ENCODE measurements at places on chromosomes 1 and 21.

GRCh38 chr1:200305806-200306205, 104.0 kb downstream of the ZNF281 start:
- H3K4me3 ChIP-seq: no peak overlapping the region
- peaks cover 6% of the 10 kb centered on the region for H3K4me1 ChIP-seq
- no peak for DNase-seq
- no peaks in the 10 kb centered on the region for H3K36me3 ChIP-seq
- H3K27me3 ChIP-seq: no peaks in the 10 kb centered on the region
- H3K27ac ChIP-seq: no peak overlapping the region

DNA sequence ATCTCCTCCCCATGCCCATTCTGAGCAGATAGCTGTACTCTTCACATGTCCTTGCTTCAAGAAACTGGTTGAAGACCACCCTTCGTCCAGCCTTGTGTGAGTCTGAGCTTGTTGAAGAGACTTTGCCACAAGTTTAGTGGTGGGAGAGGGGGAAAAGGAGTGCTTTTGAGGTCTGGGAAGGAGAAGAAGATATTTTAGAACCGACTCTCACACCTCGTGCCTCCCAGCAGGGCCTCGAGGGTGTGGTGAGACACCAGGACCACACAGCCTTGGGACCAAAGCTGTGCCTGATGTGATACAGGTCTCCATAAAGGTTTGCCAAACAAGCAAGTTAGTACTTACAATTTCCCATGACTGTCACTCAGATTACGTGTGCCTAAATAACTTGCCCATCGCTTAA, 201.8 kb downstream of the DYRK1A start:
- no peak overlapping the region for H3K4me3 ChIP-seq
- peaks cover 3% of the 10 kb centered on the region for H3K4me1 ChIP-seq
- no peaks in the 10 kb centered on the region for H3K27me3 ChIP-seq
- no peaks in the 10 kb centered on the region for H3K36me3 ChIP-seq
- no peak for DNase-seq
- H3K27ac ChIP-seq: no peak overlapping the region

DNA sequence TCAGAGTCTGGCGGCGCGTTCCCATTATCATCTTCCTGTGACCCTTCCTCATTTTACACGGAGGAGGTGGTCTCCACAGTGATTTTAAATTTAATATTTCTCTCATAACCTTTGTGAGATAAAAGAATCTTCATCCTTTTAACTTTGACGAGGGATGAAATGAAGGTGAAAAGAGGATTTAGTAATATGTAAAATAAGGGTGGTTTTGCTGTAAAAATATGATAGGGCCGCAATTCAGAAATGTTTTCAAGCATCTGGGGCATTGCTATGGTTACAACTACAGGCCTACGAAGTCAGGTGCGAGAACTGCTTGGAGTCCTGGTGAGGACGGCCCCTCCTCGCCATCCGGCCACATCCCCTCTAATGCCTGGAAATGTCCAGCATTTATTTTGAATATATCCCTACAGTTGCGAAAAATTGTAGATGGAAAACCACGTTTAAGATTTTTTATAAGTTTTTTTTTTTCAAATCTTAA, 422 bp upstream of the RSBN1 start:
- no peaks in the 10 kb centered on the region for H3K36me3 ChIP-seq
- H3K4me3 ChIP-seq: peak overlapping the region; percentile 83
- peak overlapping the region; percentile 85 for H3K27ac ChIP-seq
- no peaks in the 10 kb centered on the region for H3K27me3 ChIP-seq
- peaks cover 19% of the 10 kb centered on the region for H3K4me1 ChIP-seq
- no peak for DNase-seq

- no peaks in the 10 kb centered on the region for H3K4me1 ChIP-seq
- H3K27me3 ChIP-seq: no peaks in the 10 kb centered on the region
- no peaks in the 10 kb centered on the region for H3K36me3 ChIP-seq
- H3K4me3 ChIP-seq: no peak overlapping the region
- H3K27ac ChIP-seq: no peak overlapping the region
Observed at GRCh38 chr21:20591284-20591683, 406.9 kb upstream of the NCAM2 start.

- no peaks in the 10 kb centered on the region for H3K36me3 ChIP-seq
- no peak overlapping the region for H3K4me3 ChIP-seq
- H3K27me3 ChIP-seq: no peaks in the 10 kb centered on the region
- no peak for DNase-seq
- H3K27ac ChIP-seq: no peak overlapping the region
Observed at GRCh38 chr1:97603218-97603617, 317.6 kb downstream of the DPYD start.

- H3K36me3 ChIP-seq: no peaks in the 10 kb centered on the region
- DNase-seq: no peak
- H3K4me3 ChIP-seq: no peak overlapping the region
- H3K27ac ChIP-seq: no peak overlapping the region
- H3K4me1 ChIP-seq: no peaks in the 10 kb centered on the region
Observed at GRCh38 chr1:62991152-62991551, 207.2 kb downstream of the ATG4C start.

DNA sequence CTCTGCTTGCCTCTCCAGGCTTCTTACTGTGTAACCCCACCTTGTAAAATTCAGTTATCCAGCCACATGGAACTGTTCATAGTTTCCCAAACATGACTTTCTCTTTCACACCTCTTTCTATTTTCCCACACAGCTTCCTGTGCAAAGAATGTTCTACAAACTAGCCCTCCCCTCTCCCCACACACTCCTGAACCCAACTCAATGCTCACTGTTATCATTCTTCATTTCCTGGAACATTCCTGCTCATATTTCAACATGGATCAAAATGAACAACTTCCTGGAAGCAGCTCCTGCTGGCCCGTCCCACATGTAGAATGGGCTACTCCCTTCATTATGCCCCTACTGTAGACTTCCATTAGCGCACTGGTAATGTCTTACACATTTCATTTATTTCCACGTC, 7.5 kb upstream of the HSD11B1 start:
- no peaks in the 10 kb centered on the region for H3K36me3 ChIP-seq
- no peak overlapping the region for H3K4me3 ChIP-seq
- no peak overlapping the region for H3K27ac ChIP-seq
- DNase-seq: no peak
- no peaks in the 10 kb centered on the region for H3K27me3 ChIP-seq

- peaks cover 27% of the 10 kb centered on the region for H3K36me3 ChIP-seq
- no peaks in the 10 kb centered on the region for H3K27me3 ChIP-seq
- no peak overlapping the region for H3K27ac ChIP-seq
- no peak overlapping the region for H3K4me3 ChIP-seq
Observed at GRCh38 chr1:64878090-64878489, 88.3 kb downstream of the JAK1 start.

- H3K4me3 ChIP-seq: no peak overlapping the region
- H3K36me3 ChIP-seq: no peaks in the 10 kb centered on the region
- no peak for DNase-seq
- H3K4me1 ChIP-seq: no peaks in the 10 kb centered on the region
Observed at GRCh38 chr1:211895126-211895759, 64.7 kb upstream of the LPGAT1 start.

GRCh38 chr1:23122023-23122748, 46.5 kb downstream of the LUZP1 start:
- H3K27ac ChIP-seq: peak overlapping the region; percentile 51
- no peaks in the 10 kb centered on the region for H3K27me3 ChIP-seq
- no peaks in the 10 kb centered on the region for H3K36me3 ChIP-seq
- DNase-seq: no peak
- peak overlapping the region; percentile 51 for H3K4me3 ChIP-seq
- peaks cover 78% of the 10 kb centered on the region for H3K4me1 ChIP-seq

DNA sequence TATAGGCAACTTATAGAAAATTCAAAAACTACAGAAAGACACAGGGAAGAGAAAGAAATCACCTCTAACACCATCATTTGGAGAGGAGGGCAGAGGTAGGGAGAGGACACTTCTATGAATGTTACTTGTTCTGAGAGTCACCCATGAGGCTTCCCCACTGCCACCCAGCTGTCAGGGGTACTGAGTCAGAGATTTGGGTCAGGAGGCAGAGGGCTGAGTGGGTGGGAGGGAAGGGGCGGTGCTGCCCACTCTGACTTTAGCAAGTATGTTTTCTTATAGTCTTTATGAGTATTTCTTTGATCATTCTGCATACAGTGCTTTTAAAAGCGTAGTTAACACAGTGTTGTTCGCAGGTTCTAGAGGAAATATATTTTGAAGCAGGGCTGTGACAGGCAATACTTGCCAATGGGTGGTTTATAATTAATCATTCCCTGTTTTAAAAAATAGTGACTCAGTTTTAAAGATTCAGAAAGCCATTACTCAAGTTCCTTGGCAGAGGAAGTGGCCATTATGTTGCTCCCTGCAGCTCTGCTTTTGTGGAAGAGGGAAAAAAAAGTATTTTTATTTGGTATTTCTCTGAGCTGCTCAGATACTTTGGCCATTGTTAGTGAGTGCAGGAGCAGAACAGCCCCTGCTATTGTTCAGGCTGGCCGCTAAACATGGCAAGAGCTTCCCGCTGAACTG, 18.3 kb downstream of the IL6R start:
- H3K4me3 ChIP-seq: peak overlapping the region; percentile 25
- no peaks in the 10 kb centered on the region for H3K36me3 ChIP-seq
- no peak for DNase-seq
- H3K4me1 ChIP-seq: peaks cover 59% of the 10 kb centered on the region

DNA sequence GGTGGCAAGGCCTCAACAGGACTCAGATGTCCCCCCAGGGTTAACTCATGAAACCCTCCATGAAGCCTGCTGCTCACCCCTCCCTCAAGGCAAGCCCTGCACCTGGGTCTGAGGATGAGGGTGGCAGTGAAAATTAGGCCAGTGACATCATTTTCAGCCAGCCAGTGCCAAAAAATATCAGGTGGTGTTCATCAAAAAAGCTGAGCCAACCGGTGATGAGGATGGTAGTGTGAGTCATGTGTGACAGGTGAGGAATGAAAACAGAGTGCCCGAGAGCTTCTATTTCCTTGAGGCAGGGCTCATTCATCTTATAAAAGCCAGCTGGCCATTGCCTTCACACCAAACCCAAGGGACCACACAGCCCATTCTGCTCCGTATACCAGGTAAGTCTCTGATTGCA, at the start of gene SPRR1A:
Gene SPRR1A, plus strand, starts transcription at position 339 of the 400 bp plus-strand sequence. CDS start 1,150 bp downstream, outside the sequence.
- no peaks in the 10 kb centered on the region for H3K36me3 ChIP-seq
- H3K4me3 ChIP-seq: no peak within 1 kb of the TSS
- H3K27ac ChIP-seq: no peak within 1 kb of the TSS
- H3K27me3 ChIP-seq: no peaks in the 10 kb centered on the region

DNA sequence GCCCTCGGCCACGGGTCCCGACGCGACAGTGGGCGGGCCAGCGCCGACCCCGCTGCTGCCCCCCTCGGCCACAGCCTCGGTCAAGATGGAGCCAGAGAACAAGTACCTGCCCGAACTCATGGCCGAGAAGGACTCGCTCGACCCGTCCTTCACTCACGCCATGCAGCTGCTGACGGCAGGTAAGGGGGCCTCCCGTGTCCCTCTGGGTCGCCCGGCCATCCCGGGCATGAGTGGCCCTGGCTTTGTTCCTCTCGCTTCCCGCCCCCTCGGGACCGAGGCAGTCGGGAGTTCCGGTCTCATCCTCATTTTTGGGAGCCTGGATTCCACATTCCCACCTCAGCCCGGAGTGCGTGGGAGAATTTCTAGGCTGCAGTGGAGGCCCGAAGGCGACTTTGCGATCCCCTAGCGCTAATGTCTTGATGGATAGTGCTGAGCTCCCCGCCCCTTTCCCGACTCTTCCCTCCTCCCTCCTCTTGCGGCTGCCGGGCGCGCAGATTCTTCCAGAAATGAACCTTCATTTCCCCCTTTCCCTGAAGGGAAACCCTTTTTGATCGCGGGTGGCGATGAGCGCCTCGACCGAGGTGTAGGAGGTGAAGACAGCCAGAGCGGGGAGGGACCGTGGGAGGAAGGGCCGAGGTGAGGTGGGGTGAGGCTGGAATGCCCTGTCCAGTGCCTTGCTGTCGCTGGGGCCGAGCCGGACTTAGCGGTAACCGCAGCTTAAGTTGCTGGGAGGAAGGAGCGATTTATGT, 705 bp downstream of the KHDRBS1 start:
- H3K4me1 ChIP-seq: peaks cover 44% of the 10 kb centered on the region
- no peaks in the 10 kb centered on the region for H3K36me3 ChIP-seq
- no peaks in the 10 kb centered on the region for H3K27me3 ChIP-seq
- H3K27ac ChIP-seq: peak overlapping the region; percentile 99
- peak overlapping the region; percentile 75 for H3K4me3 ChIP-seq

GRCh38 chr1:116737855-116738321, 16.3 kb upstream of the CD2 start:
- H3K27me3 ChIP-seq: no peaks in the 10 kb centered on the region
- DNase-seq: no peak
- H3K36me3 ChIP-seq: no peaks in the 10 kb centered on the region
- H3K4me3 ChIP-seq: no peak overlapping the region
- no peaks in the 10 kb centered on the region for H3K4me1 ChIP-seq

DNA sequence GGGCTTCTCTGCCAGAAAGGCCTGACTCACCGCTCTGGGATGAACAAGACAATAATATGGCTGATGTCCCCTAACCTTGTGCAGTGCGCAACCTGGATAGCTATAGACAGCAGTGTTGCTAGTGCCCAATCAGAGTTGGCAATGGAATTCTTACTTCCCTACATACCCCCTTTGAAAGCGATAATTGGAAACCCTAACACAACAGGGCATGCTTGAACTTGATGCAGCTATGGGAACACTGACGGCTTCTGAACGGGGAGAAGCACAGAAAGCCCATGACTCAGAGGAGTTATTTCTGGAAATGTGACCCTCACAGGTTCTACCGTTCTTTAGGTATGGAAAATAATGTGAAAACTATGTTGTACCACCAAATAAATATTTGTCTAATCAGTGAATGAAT, 200.6 kb downstream of the TRABD2B start:
- no peak for DNase-seq
- no peaks in the 10 kb centered on the region for H3K27me3 ChIP-seq
- H3K4me3 ChIP-seq: no peak overlapping the region
- peaks cover 16% of the 10 kb centered on the region for H3K4me1 ChIP-seq
- H3K36me3 ChIP-seq: no peaks in the 10 kb centered on the region

- H3K27me3 ChIP-seq: no peaks in the 10 kb centered on the region
- H3K36me3 ChIP-seq: no peaks in the 10 kb centered on the region
- no peak overlapping the region for H3K4me3 ChIP-seq
- DNase-seq: no peak
Observed at GRCh38 chr21:36917471-36918158, 48.9 kb downstream of the HLCS start.

DNA sequence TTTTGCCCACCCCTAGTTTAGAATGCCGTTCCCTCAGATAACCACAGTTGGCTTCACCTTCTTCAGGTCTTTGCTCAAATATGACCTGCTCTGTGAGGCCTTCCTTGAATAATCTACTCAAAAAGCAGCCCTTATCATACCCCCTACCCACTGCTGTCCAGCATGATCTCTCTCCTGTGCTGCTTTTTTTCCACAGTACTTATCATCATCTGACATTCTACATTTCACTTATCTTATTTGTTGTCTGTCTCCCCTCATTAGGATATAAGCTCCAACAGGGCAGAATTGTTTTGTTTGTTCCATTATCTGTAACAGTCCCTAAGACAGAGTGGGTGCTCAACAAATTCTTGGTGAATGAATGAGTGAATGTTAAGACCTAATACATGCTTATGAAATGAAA, 18.1 kb downstream of the USP24 start:
- no peak for DNase-seq
- no peaks in the 10 kb centered on the region for H3K36me3 ChIP-seq
- H3K27ac ChIP-seq: no peak overlapping the region
- no peaks in the 10 kb centered on the region for H3K27me3 ChIP-seq
- H3K4me3 ChIP-seq: no peak overlapping the region

Measured in thoracic aorta (tissue), 2 donors.